ENCODE measurements at places on chromosomes 3 and 15.
A peak's percentile ranks its signal among the peaks of the same experiment; 100 is the strongest.

DNA sequence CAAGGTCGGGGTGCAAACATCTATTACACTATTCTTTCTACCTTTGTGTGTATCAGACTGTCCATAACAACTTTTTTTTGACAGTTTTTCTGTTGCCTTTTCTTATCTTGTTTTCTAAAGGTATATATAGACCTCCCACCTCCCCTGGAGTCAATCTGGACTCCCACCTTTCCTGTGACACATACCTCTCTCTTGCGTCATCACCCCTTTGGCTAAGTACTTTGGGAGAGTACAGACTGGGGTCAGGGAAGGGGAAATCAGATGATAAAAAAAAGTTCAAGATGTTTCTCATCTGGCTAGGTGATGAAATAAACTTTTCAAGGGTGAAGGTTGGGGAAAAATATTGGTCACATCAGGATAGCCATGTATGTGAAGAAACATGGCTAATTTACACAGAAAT is 17.2 kb downstream of the TSPAN3 start:
- DNase-seq = no peak

- no peak for DNase-seq
Observed at GRCh38 chr3:64213962-64214379, 11.3 kb downstream of the PRICKLE2 start.

GRCh38 chr15:91254766-91255165 is 154.7 kb downstream of the SV2B start:
- no peak for DNase-seq

GRCh38 chr3:31247850-31248562 is 284.7 kb upstream of the STT3B start:
- peak; percentile 74 for DNase-seq

GRCh38 chr3:127547761-127548605 is 42.5 kb downstream of the TPRA1 start:
- DNase-seq = peak; percentile 62

GRCh38 chr15:91942720-91943394 is 89.3 kb downstream of the SLCO3A1 start:
- DNase-seq = peak; percentile 68

GRCh38 chr15:75677465-75678323 is 30.0 kb downstream of the SNX33 start:
- no peak for DNase-seq

GRCh38 chr3:186902154-186902553 is 28.2 kb upstream of the ST6GAL1 start:
- DNase-seq = no peak

DNA sequence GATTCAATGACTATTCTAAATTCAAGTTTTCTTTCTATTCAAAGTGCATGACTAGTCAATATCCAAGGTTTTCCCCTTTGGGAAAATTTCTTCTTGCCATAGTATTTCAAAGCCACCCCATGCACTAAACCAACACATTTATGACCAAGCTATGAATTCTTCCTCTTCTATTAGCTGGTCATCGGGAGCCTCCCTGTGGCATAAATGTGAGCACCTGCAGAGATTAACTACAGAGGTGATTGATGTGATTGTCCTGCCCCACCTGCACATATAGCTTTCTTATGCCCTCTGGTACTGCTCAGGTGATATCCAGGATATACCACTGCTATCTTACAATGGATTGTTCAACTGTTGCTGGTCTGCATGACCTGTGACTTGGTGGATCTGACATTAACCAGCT is 694.9 kb downstream of the ZBBX start:
- DNase-seq = no peak

DNA sequence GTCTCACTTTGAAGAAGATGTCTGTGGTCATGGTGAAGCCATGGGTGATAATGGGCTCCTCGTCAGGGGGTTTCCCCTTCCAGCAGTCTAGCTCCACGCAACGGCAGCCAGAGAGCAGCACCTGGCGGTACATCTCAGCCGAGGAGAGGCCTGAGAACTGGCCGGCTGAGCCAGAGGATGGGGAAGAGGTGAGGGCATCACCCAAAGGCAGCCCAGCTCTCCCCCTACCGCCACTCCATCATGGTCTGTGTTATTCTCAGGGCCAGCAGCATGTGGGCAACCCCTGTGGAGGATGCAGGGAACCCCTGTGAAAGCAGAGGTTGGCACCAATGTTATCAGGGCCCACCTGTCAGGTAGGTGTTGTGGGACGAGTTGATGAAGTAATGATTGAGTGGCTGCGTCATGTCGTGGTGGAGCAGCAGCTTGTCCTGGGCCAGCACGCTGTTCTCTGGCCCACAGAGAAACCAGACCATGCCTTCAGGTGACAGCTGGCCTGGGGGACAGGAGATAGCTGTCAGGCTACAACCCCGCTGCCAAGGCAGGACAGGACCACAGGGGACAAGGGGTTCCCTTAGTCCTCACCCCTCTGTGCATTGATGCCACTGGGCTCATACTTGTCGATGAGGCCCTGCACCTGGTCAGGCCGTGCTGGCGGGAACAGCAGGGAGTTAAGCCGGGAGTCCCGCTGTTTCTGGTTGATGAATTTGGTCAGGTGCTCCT is 9.4 kb downstream of the PLCB2 start:
- no peak for DNase-seq

GRCh38 chr3:31892916-31893573 is 88.0 kb downstream of the OSBPL10 start:
- no peak for DNase-seq

- DNase-seq = no peak
Observed at GRCh38 chr3:53485675-53486403, 8.6 kb upstream of the CACNA1D start.

DNA sequence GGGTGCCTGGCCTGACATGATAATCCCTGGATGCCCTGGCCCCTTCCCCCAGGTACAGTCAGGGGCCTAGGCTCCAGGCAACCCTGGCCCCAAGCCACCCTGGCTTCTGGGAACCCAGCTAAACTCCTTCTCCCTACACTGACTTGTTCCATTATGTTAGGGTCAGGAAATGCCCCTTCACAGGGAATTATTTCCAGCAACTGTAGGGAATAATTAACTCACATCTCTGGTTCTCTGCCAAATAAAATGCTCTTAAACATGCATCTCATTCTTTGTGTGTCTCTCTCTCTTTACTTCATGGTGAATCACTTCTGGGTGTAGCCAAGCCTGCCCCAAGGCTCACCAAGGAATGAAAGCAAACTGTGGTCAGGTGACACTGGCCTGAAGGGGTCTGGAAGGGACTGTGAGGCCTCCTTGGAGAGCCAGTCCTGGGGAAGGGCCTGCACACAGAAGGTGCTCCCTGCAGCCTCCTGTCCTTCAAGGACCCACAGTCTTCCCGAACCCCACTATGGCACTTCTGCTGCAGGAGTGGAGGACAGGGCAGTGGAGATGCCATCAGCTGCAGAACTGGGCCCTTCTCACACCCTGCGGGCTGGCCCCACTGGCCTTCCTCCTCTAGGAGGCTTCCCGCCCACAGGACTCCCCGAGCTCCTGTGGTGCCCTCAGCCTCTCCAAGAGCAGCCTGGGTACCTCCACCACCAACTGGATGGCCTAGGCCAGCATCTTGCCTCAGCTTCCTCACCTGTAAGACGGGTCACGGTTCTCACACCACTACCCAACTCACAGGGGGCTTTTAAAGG is 17.6 kb downstream of the TKT start:
- peak; percentile 17 for DNase-seq

All from NCI-H2029 (cell line).